ENCODE measurements at places on chromosomes 3 and 15. TPM values are rescaled to one million over a fixed set of nuclear protein-coding genes. Genes with fewer than 3 reads are reported as not detected.

NOX5 gene
- 0.12 TPM for total RNA-seq

SLC30A4 gene
- 14.5 TPM for total RNA-seq

C3orf70 gene
- total RNA-seq, result 13.7 TPM

MST1R gene
- 124 TPM for total RNA-seq

NR2F2 gene
- total RNA-seq, result 35.3 TPM

C2CD4A gene
- total RNA-seq, result 0.22 TPM

P2RY1 gene
- total RNA-seq, result 15.6 TPM

CACNA1D gene
- 19.3 TPM for total RNA-seq

ZNF660 gene
- 1.2 TPM for total RNA-seq

SLC9A9 gene
- total RNA-seq, result 2.7 TPM

CCDC39 gene
- not detected for total RNA-seq

ANKRD63 gene
- not detected for total RNA-seq

DNA sequence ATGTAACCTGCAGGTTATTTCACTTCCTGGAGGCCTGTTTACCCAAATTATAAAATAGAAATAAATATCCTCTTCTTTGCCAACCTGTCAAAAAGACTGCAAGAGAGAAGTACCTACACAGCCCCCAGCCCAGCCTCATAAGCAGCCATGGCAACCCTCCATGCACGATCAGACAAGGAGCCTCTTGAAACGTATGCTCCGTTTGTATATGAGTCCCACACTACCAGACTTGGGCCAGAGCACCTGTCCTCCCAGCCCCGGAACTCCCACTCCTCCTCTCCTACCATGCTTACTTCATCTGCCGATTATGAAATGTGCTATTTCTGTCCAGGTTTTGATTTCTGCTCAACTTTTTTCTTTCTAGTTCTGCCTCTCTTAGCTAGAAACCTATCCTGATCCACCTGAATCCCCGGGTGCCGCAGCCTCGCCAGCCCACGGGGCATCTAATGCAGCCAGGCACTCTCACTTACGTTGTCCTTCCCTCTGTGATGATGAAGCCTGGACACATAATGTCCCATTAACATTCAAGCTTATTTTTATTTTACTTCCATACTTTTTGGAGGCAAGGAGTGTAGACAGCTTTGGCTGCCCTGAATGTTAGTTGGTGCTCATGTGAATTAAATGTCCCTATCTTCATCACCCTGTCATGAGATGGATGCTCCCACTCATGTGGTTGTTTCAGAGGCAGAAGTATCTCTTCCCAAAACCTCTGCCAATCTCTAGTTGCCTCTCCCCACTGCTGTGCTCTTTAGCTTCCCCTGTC lies 73.8 kb downstream of the MB21D2 start:
- DNase-seq, result no peak

GRCh38 chr3:3065876-3066275 lies 44.3 kb downstream of the IL5RA start:
- DNase-seq, result no peak

DNA sequence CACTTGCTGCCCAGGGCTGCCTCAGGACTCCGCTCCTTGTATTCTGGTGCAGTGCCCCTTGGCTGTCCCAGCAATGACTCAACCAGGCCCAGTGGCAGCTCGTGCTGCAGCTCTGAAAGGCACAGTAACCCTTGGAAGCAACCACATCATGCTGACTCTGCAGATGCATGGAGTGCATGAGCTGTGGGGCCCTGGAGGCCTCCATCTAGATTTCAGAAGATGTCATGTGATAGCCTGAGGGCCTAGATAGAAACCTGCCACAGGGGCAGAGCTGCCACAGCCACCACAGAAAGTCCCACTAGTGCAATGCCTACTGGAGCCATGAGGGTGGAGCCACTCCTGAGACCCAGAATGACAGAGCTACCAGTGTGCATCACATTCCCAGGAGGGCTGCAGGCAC lies 117.1 kb upstream of the SMAD3 start:
- DNase-seq, result no peak

GRCh38 chr15:63022181-63022580 lies 20.4 kb upstream of the TPM1 start:
- no peak for DNase-seq

- DNase-seq, result no peak
Measured at GRCh38 chr3:46068501-46068900, 41.2 kb upstream of the XCR1 start.

- DNase-seq, result no peak
Measured at GRCh38 chr3:189394599-189395121, 222.9 kb downstream of the TPRG1 start.

DNA sequence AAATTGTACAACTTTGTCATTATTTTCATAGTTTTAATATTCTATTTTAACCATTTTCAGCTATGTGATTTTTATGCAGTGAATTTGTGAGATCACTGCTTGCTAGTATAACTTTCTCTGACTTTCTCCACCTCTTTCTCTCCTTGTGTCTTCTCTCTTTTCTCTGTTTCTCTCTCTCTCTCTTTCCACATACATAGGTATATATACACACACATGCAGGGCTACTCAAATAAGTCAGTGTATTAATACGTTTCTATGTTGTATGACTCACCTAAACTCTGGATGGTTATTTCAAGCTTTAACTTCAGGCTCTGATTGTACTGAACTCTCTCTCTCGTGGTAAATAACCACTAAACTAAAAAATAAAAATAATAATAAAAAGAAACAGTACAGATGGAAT lies 1389.3 kb upstream of the ALCAM start:
- DNase-seq, result no peak

- DNase-seq, result peak; percentile 98
Measured at GRCh38 chr3:153161714-153162512, at the start of gene RAP2B. RAP2B (plus strand) TSS chr3:153162226; CDS start chr3:153162694, 468 bp downstream.

- no peak for DNase-seq
Measured at GRCh38 chr3:34248352-34248751, 449.9 kb downstream of the PDCD6IP start.

DNA sequence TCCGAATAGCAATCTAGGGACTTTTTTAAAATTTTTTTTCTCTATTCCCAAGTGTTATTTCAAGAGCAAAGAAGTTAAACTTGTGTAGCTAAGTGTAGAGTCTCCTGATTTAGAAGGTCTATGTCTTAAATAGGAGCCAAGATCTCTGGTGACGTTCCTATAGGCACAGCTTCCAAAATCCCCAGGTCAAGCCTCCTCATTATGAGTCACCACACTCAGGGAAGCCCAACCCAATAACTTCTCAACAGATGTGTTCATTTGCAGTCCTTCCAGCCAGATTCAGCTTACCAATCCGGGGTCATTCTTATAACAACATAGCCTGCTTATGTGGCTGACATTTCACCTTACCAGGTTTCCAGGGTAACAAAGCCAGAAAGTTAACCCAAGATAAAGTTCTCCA lies 270.3 kb downstream of the IL5RA start:
- DNase-seq, result no peak

DNA sequence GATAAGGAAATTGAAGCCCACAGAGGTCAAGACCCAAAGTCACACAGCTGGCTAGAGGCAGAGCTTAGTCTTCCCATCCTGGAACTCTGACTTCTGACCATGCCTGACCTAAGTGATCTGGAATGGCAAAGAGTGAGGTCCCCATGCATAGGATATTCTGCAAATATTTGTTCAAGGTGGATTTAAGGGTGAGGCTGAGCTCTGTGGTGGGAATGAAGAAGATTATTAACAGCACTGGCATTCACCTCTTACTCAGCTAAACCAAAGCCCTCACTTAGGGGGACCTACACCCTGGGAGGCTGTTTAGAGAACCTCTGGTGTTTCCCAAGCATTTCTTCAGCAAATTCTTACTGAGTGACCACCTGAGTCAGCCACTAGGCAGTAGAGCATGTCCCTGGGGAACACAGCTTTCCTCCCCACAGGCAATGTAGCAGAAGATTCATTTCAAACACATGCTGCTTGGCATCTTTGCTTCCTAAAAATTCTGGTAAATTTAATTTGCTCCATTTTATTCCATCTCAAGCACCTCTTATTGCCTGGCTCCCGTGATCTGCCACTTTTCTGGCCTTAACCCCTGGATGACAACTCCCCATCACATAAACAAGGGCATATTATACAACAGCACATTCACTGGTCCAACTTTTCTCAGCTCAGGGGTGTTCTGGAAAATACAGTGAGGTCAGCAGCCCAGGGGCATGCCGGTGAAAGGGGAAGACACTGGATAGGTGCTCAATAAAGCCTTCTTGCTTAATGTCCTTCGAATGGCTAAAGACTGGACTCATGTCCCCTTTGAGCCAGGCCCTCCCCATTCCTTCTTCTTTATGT lies 176.0 kb downstream of the ABHD5 start:
- DNase-seq, result no peak

- DNase-seq, result no peak
Measured at GRCh38 chr3:106326941-106327695, 458.3 kb upstream of the CBLB start.

DNA sequence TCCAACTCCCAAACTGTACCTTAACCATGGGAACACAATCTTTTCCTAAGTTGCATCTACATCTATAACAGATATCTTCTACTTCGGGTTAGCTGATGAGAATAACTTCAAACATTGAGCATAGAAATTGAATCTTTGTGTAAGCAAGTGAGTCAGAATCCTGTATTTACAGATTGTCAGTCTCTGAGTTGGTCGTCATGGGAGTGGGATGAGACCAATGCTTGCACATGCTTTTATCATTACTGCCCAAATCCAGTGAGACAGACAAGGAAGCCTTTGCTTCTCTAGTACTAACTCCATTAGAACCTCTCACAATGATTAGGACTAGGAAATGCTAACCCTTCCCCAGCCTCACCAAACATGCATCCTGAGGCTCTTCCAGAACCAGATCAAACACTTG lies 587.1 kb upstream of the ZNF717 start:
- no peak for DNase-seq

- no peak for DNase-seq
Measured at GRCh38 chr3:23640471-23641146, 165.1 kb upstream of the UBE2E1 start.

DNA sequence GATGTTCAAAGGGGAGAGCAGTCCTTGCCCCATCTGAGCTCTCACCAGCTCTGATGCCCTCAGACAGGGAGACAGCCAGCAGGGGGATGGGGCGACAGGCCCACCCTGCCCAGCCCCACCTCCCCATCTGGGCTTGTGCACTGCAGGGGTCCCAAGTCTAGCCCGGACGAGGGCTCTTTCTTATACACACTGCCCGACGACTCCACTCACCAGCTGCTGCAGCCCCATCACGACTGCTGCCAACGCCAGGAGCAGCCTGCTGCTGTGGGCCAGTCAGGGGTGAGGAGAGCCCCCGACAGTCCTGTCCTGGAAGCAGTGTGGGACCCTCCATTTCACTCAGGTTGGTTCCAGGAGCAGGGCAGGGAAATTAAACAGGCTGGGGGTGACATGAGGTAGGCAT lies 73.9 kb downstream of the BOC start:
- no peak for DNase-seq

- no peak for DNase-seq
Measured at GRCh38 chr3:171372694-171373093, 87.5 kb downstream of the TNIK start.

DNA sequence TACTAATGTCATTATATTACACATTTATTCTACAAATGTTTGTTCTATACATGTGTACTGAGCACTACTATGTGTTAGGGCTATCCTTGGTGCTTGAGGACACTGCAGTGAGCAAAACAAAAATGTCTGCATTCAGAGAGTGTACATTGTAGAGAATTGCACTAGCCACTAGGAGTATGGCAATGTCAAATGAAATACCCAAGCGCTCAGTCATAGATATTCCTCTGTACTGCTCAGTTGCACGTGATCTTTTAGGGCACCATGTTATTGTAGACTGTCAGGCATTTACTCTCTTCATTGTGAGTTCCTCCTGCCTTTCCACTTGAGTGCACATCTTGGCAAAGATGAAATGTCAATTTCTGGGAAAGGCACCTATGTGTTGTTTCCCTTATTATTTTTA lies 36.8 kb downstream of the FNDC3B start:
- no peak for DNase-seq

DNA sequence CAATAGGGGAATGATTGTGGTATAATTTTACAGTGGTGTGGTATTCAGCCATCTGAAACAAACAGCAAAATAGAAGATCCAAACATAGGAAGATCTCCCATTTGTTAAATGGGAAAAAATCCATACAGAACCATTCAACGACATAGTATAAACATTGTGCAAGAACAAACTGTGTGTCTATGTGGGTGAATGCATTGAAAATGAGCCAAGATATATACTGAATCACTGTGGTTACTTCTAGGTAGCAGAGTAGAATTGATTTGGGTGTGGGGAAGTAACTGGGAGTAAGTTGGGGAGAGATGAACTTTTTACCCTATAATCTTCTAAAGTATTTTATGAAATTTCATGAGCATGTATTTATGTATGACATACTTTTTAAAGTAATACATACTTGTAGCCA lies 123.1 kb upstream of the UMPS start:
- no peak for DNase-seq

- peak; percentile 34 for DNase-seq
Measured at GRCh38 chr15:85289677-85290365, 90.6 kb upstream of the AKAP13 start.

DNA sequence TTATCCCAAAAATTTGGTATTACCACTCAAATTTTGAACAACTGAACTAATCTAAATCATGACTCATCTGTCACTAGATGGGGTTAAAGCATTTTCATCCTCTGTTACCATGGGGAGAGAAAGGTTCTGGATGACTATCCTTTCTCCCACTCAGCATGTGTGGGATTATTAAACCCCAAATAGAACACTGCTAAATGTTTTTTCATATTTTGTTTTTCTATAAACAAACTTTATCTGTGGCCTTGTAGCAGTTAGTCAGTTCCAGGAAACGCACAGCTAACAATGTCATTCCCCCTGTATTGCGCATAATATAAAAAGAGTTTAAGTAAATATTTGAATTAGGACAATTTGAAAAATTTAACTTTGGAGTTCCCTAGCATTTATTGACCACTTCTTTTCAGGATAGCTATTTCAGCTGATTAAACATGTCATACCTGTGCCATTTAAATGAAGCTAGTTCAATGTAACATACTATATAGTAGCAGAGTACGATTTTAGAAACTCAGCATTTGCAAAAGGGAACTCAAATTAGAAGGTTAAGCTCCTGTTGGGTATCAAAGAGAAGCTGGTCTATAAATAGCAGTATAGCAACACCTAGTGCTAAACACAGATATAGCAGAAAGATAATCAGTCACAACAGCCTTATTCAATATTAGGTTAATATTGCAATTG lies 9.2 kb upstream of the TMEM212 start:
- no peak for DNase-seq

DNA sequence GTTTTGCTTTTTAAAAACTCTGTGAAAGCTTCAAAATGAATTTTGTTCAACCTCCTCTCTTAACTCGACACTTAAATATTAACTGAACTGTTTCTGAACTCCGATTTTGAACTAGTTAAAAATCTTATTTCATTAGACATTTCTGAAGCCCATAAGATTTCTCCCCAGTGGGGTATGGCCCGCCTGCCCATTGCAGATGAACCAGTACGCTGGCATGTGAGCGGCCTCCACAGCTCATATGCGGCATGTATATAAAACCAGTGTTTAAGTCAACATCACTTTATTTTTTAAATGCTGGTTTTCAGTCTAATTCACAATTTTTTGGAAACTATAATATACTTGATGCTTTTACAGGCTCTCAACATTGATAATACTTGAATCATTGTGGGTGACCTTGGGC lies 50.2 kb downstream of the CPN2 start:
- no peak for DNase-seq
